Skeletal muscle tissue (tissue), 5 donors: ENCODE measurements at places on chromosomes 5 and 9. TPM values are rescaled to one million over a fixed set of nuclear protein-coding genes. Genes with fewer than 3 reads are reported as not detected.

The RBM27 gene
- 25.1 TPM for total RNA-seq

The NR5A1 gene
- not detected for total RNA-seq

The GABRA6 gene
- total RNA-seq: not detected

The FAM78A gene
- total RNA-seq: 14.6 TPM

The KCNV2 gene
- not detected for total RNA-seq

The TUSC1 gene
- total RNA-seq: 9.9 TPM

The THG1L gene
- total RNA-seq: 31.3 TPM

The CD274 gene
- 0.52 TPM for total RNA-seq

The IFNA17 gene
- not detected for total RNA-seq

The CCL19 gene
- total RNA-seq: not detected

The SLC28A3 gene
- total RNA-seq: not detected

The TSSK1B gene
- total RNA-seq: not detected

The SLC46A2 gene
- under 0.01 TPM for total RNA-seq

The ORM1 gene
- total RNA-seq: 1.6 TPM

The FOXI1 gene
- not detected for total RNA-seq

The BSPRY gene
- 1.0 TPM for total RNA-seq

The SYNPO gene
- 6.3 TPM for total RNA-seq

The GSN gene
- 342 TPM for total RNA-seq

The PCDHGC4 gene
- 3.7 TPM for total RNA-seq

The ZBTB43 gene
- 12.0 TPM for total RNA-seq

The EGFLAM gene
- total RNA-seq: 41.8 TPM

The NDOR1 gene
- 4.7 TPM for total RNA-seq

The IFNA2 gene
- total RNA-seq: not detected

The CCDC192 gene
- total RNA-seq: not detected

The GALNT12 gene
- 1.6 TPM for total RNA-seq

The EMB gene
- total RNA-seq: 3.7 TPM
